ENCODE measurements at places on chromosomes 7 and 10. TPM values are rescaled to one million over a fixed set of nuclear protein-coding genes. Genes with fewer than 3 reads are reported as not detected.

- no peak for DNase-seq
Observed at GRCh38 chr7:132800522-132800921, 224.3 kb upstream of the PLXNA4 start.

GRCh38 chr10:78952686-78953085 lies 116.1 kb upstream of the ZMIZ1 start:
- no peak for DNase-seq

Gene MOGAT3
- total RNA-seq = 1.7 TPM

Gene TRIM50
- total RNA-seq = 69.4 TPM

Gene TEX47
- total RNA-seq = not detected

All from stomach (tissue), 19 donors.